H1 (cell line): ENCODE measurements at places on chromosomes 1 and 21.

DNA sequence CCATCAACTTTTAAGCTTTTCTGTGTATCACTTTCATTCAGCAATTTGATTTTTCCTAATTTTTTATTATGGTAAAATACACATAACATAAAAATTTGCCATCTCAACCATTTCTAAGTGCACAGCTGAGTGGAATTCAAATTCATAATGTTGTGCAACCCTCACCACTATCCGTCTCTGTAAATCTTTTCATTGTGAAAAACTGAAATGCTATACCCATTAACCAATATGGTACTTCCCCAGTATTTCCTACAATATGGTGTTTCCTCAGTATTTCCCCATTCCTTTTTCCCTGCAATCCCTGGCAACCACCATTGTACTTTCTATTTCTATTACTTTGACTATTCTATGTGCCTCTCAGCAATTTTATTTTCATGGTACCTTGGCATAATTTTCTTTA lies 6.8 kb downstream of the STPG1 start:
- no peak for DNase-seq

DNA sequence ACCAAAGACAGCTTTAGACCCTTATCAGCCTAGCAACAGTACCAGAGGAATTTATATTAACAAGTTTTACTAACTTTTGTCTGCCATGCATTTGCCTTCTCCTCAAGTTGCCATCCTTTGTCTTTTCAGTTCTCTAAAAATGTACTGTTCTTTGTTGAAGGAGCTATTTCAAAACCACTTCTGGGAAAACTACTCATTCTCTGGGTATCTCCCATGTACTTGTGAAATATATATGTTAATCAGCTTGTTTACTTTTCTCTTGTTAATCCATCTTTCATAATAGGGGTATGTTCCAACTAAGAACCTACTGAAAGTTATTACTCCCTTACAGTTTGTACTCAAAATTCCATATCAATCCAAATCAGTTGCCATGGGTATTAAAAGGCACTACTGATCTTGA lies 16.3 kb downstream of the DPYD start:
- DNase-seq: no peak

- no peak for DNase-seq
These were observed 54.4 kb upstream of the GCLM start for GRCh38 chr1:93963585-93963984.

GRCh38 chr1:93313026-93313425 lies 32.7 kb upstream of the DR1 start:
- no peak for DNase-seq

GRCh38 chr1:18640228-18641004 lies 9.8 kb downstream of the PAX7 start:
- DNase-seq: no peak

- DNase-seq: no peak
These were observed 12.2 kb downstream of the STYXL2 start for GRCh38 chr1:167106119-167106461.

- no peak for DNase-seq
These were observed 38.5 kb upstream of the EGLN1 start for GRCh38 chr1:231460614-231461013.

GRCh38 chr1:226754793-226755533 lies 15.9 kb upstream of the ITPKB start:
- DNase-seq: no peak

DNA sequence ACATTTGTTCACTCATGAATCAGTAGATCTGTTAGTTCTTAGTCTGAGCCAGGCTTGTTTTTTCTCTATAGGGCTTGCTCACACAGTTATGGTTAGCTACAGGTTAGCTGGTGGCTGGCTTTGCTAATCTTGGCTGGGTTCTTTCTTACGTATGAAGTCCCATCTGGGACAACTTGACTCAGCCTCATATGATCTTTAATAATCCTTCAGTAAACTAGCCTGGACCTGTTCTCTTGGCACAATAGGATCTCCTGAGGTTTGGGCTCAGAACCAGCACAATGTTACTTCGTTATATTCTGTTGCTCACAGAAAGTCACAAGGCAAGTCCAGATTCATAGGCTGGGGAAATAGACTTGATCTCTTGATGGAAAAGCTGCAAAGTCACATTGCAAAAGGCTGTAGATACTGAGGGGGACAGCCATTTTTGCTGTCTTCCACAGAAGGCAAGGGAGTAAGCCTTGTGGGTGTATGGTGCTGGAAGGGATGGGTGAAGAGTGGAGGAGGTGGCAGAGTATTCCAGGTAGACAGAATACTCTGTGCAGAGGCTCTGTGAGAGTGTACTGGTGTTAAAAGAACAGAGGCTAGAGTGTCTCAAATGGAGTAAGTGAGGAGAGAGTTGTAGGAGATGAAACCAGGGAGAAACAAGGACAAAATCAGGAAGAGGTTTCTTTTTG lies 24.4 kb downstream of the EFCAB7 start:
- no peak for DNase-seq

GRCh38 chr1:29420202-29420601 lies 183.9 kb downstream of the PTPRU start:
- no peak for DNase-seq

DNA sequence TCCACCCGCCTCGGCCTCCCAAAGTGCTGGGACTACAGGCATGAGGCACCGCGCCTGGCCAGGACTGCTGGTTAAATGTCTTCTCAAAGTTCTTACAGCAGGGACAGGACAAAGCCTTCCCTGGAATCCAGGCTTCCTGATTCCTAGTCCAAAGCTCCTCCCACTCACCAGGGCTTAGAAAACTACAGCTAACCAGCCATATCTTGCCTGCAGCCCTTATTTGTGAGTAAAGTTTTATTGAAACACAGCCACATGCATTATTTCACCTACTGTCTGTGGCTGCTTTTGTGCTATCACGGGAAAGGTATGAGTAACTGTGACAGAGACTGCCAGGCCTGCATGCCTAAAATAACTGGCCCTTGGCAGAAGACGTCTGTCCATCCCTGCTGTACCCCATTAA lies 24.4 kb downstream of the TMCO4 start:
- DNase-seq: no peak

- DNase-seq: no peak
These were observed 191.4 kb downstream of the AMY1C start for GRCh38 chr1:103941086-103941485.

DNA sequence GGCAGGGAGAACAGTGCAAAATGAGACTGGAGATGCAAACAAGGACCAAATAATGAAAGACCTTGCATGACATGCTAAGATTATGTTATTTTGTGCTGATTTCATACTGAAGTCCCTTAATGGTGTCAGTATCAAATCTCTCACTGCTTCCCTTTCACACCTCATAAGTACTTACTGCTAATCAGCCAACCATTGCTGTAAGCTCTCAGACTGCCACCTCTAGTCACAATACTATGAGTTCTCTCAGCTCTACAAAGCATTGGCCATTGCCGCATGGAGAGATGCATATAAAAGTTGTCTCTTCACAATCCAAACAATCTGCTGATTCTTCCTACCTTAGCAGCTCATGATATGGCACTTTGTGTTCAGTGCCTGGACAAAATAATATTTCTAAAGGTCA lies 375.4 kb downstream of the LTN1 start:
- DNase-seq: no peak

DNA sequence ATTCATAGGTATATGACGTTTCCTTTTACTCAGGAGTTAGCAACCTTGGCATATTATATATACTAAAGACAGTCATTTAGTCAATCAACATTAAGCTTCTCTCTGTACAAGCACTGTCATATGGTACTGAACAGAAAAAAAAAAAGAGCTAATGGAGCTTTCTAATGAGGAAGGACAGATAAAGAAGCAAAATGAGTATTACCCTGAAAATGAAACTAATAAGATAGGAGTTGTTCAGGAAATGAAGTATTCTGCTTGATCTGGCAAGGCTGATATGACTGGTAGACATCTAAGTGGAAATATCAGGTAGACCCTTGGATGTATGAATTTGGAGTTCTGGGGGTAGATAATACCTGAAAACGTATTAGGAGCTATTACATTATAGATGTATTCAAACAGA lies 4.3 kb upstream of the IKBKE start:
- no peak for DNase-seq

DNA sequence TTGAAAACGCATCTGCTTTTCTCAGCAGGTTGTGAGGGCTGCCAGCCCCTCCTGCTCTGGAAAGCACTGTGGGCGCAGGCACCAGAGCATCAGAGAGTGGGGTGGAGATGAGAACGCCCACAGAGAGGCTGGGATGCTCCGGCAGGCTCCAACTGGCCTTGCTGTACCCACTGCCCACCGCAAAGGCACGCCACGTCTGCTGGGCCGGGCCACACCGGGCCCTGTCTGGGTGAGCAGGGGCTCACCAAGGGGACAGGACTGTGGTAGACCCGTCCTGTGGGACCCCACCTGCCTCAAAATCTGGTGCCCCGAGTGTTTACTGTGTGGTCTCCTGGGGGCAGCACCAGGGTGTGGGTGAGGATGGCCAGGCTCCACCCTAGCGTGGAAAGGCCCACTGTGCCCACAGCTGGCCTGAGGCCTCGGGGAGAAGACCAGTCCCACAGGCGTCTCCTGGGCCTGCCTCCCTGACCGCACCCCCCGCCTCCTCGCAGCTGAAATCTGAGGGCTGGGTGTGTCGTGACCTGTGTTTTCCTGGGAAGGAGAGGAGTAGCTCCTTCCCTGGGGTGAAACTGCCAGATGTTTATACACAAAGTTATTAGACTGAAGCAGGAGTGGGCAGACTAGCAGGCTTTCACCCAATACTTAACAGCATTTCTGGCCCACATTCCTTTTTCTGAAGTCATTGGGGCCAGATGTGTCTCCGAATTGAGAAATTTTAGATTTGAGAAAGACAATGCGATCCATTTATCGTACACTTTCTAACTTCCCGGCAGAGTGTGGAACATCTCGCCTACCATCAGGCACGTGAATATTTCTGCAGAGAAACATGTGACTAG lies 53.8 kb downstream of the STUM start:
- no peak for DNase-seq

- no peak for DNase-seq
These were observed 3.5 kb downstream of the CD244 start for GRCh38 chr1:160859166-160859565.

DNA sequence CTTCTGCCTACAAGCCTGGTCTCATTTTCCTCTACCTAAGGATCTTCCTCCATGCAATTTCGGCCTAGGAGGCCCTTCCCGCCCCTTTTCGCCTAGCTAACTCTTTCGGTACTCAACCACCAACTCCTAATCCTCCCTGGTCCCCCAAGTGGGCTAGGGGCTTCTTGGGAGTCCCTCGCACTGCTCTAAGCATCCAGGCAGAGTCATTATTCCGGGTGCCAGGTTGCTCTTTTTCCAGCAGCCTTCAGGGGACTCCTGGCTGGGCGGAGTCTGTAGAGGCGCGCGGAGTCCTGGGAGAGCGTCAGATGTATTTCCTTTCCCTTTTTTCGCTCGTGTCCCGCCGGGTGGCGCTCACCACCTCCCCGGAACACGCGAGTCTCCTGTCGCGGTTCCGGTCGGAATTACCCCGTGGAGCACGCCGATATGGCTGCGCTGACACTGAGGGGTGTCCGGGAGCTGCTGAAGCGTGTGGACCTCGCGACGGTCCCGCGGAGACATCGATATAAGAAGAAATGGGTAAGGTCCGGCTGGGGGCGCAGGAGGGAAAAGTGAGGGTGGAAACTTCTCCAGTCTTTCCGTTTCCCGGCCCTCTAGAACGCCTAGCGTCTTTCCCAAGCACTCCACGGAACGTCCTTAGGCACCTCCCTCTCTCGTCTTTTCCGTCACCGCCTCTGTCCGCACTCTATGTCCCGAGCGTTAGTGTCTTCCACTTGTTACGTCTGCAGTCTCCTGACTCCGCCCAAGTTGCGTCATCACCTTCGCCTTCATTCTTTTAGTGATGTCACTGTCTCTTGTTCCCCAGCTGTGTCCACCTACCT lies at the start of gene NSUN4:
Gene NSUN4 (plus strand): TSS at position 404 of the 818 bp plus-strand sequence. CDS start 20 bp downstream, at position 424.
- peak; percentile 79 for DNase-seq

DNA sequence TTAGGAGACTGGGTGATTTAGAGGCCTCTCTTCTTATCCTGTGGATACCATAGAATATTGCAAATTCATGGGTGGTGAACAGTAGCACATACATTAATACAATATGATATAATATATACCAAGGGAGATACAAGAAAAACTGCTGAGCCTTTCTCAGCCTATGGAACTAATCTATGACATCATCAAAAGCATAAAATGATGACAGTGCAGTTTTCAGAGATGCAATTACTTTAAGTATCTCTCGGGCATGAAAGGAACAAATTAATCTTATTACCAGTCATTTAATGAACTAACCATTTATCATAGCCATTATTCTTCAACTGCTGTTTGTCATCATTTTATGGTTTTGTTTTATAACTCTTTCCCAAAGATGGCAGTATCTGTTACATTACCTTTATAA lies 3.5 kb downstream of the CHODL start:
- DNase-seq: no peak
